Stimulated activated CD4-positive, alpha-beta T cell treated with anti-CD3 and anti-CD28 coated beads, Interleukin-15, amount 100 ng/mL, for 24 hours (primary cell): ENCODE measurements at places on chromosomes 4 and X.

- DNase-seq, result peak; percentile 3
Measured at GRCh38 chrX:108537005-108537404, 97.4 kb downstream of the COL4A5 start.

DNA sequence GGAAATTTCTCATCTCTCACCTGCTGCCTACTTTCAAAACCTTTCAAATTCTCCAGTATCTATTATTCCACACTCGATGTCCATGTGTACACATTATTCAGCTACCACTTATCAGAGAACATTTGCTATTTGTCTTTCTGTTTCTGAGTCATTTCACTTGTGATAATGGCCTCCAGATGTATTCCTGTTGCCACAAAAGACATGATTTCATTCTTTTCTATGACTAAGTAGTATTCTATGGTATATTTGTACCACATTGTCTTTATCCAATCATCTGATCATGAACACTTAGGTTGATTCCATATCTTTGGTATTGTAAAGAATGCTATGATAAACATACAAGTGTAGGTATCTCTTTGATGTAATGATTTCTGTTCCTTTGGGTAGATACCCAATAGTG lies 310.1 kb upstream of the SPOCK3 start:
- DNase-seq, result no peak

GRCh38 chr4:94813221-94813620 lies 55.5 kb downstream of the BMPR1B start:
- DNase-seq, result no peak

DNA sequence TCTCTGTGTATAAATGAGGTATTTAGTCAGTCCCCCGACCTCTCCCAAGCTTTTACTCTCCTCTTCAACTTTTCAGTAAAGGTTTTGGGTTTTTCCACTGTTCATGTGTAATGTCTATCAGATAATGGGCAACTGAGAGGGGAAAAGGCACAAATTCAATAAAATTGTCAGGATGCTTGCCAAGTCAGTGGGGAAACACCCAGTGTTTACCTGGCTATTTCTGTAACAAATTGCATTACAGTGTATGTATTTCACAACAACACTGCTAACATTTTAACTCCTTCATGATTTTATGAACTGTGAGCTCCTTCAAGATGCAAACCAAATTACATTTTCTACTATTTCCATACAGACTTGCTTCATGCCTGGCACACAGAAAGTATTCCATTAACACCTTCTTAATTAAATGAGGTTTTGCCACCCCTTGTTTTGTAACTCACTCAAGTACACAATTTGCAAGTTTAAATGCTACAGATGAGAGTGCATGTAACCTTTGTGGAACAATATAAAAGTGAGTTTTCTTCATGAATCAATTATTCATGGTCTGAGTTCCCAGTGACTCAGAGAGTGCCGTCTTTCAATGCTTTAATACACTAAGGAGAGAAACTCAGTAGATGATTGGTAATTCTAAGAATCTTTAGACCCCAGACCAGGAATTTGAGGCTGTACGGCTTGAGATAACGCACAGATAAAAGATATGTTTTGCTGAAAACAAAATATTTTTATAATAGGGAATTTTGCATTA lies 149.8 kb upstream of the TLL1 start:
- DNase-seq, result no peak

GRCh38 chr4:137705171-137705783 lies 173.0 kb upstream of the PCDH18 start:
- no peak for DNase-seq

- DNase-seq, result no peak
Measured at GRCh38 chrX:70478526-70479245, 34.1 kb downstream of the DLG3 start.

DNA sequence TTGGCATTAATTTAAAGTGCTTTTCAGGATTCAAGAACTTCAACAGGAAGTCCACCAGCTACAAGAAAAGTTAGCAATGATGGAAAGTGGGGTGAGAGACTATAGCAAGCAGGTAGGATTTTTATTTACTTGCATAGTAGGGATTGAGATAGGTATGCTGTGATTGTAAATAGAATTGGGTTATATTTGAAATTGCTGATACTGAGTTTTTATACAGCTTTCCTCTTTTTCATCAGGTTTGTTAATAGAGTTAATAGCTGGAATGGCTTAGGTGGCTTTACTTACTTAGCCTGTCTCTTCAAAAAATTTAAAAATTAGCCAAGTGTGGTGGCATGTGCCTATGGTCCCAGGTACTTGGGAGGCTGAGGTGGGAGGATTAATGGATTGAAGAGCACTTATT lies 10.9 kb downstream of the CEP135 start:
- no peak for DNase-seq

- no peak for DNase-seq
Measured at GRCh38 chrX:68287419-68287818, 145.9 kb downstream of the OPHN1 start.

GRCh38 chr4:22434895-22435294 lies 81.0 kb downstream of the ADGRA3 start:
- no peak for DNase-seq

DNA sequence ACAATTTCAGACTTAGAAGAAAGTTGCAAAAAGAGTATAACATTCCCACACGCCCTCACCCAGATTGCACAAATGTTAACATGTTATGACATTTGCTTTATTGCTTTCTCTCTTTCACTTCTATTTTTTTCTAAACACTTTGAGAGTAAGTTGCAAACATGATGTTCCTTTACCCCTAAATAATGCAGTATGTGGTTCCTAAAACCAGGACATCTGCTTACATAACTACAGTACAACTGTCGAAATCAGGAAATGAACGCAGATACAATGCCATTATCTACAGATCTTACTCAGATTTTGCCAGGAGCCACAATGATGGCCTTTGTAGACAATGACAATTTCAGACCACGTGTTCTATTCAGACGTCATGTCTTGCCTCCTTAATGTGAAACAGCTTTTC lies 22.4 kb downstream of the SH3TC1 start:
- DNase-seq, result no peak

DNA sequence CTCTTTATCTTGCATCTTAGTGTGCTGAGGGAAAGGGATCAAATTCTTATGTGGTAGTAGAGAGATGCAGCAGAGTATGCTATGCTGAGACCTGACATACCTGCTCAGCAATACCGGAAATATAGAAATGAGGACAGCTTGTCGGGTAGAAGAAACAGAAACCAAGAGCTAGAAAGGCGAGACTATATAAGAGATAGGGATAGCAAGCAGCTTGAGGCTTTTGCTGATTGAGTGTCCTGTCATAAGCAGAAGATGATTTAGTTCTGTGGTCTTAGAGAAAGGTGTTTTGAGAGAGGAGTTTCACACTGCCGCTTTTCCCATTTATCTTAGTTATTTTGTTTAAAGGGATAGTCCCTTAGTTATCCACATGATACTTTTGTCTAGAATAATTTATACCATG lies 31.7 kb downstream of the USP9X start:
- DNase-seq, result no peak

DNA sequence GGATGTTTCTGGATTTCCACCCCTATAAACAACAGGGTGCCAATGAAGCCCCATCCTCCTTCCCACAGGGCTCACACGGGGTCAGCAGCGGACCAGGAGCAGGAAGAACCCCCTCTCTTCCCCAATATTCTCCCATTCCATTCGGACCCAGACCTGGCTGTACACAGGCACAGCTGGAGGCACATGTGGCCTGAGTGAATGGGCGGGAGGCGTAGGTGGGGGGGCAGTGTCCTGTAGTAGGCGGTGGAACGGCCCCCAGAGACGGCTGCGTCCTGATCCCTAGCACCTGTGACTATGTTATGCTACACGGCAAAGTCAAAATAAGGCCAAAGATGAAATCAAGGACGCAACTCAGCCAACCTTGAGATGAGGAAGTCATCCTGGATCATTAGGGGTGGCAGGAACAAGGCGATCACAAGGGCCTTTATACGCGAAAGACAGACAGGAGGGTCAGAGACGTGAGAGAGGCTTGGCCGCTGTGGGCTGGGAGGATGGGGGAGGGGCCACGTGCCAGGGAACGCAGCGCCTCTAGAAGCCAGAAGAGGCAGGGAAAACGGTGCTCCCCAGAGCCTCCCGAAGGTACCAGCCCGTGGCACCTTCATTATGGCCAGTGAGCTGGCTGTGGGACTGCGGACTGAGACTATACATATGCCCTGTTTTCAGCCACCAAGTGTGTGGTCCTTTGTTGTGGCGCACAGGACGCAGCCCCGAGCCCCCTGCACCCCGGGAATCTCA lies 75.6 kb downstream of the WFS1 start:
- no peak for DNase-seq

- no peak for DNase-seq
Measured at GRCh38 chr4:175773566-175773965, 38.5 kb downstream of the GPM6A start.

GRCh38 chr4:105389167-105389566 lies 84.7 kb downstream of the PPA2 start:
- no peak for DNase-seq

- DNase-seq, result no peak
Measured at GRCh38 chrX:85928606-85929005, 118.8 kb downstream of the CHM start.

DNA sequence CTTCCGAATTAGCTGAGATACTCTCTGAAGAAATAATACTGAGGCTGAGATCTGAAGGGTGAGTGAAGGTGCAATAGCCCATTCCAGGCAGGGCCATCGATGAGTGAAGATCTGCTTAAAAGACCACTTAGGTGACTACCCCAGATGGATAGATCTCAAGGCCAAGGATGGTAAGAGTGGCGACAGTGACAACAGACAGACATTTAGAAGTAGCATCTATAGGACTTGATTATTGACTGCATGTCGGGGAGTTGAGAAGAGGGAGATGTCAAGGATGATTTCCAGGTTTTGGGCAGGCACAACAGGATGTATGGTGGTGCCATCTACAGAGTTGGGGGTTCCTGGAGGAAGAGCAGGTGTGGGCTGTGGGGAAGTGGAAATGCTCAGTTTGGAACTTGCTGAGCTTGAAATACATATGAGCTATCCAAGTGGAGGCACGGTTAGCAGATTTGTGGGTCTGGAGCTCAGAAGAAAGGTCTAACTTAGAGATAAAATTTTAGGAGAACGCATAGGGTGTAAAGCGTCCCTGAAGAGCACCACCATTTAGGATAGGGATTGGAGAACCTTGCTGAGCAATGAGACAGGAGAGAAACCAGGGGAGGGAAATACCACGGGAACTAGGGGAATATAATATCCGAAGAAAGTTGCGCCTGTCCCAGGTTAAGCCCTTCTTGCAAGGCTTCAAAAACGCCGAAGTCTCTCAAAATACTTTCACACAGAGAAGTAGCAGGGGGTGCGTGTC lies 688 bp downstream of the UFSP2 start:
- no peak for DNase-seq

GRCh38 chr4:109801895-109802319 lies at the start of gene CFI:
Gene CFI, minus strand, starts transcription at chr4:109801999. Its CDS starts 28 bp downstream, at chr4:109801971.
- no peak for DNase-seq

GRCh38 chr4:105894660-105895582 lies at the start of gene NPNT:
Gene NPNT, plus strand, starts transcription at chr4:105895471. Its CDS starts 182 bp downstream, at chr4:105895653.
- peak; percentile 2 for DNase-seq

GRCh38 chr4:28488021-28488420 lies 1627.4 kb downstream of the STIM2 start:
- no peak for DNase-seq

GRCh38 chrX:124401696-124402095 lies 55.3 kb downstream of the SH2D1A start:
- DNase-seq, result no peak

GRCh38 chrX:16239211-16239610 lies 71.9 kb downstream of the MAGEB17 start:
- peak; percentile 7 for DNase-seq

DNA sequence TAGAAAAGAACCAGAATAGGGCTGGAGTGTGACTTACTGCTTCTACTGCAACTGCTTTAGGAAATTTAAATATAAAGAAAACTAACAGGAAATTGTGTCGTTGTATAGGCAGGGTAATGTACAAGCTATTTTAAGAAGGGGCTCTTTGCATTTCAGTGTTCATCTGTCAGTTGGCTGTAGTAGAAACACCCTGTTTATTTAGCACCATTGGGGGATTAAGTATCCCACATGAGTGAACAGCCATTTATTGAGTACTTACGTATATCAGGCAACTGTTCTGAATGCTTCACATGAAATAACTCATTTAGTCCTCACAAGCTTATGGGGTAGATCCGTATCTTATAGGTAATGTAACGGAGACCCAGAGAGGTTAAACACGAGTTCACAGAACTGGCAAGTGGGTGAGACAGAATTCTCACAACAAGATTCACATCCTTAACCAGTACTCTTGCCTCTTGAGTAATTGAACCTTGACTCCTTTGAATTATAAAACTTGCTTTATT lies 23.9 kb downstream of the STIM2 start:
- no peak for DNase-seq

- no peak for DNase-seq
Measured at GRCh38 chr4:66964467-66964866, 580.8 kb downstream of the CENPC start.

DNA sequence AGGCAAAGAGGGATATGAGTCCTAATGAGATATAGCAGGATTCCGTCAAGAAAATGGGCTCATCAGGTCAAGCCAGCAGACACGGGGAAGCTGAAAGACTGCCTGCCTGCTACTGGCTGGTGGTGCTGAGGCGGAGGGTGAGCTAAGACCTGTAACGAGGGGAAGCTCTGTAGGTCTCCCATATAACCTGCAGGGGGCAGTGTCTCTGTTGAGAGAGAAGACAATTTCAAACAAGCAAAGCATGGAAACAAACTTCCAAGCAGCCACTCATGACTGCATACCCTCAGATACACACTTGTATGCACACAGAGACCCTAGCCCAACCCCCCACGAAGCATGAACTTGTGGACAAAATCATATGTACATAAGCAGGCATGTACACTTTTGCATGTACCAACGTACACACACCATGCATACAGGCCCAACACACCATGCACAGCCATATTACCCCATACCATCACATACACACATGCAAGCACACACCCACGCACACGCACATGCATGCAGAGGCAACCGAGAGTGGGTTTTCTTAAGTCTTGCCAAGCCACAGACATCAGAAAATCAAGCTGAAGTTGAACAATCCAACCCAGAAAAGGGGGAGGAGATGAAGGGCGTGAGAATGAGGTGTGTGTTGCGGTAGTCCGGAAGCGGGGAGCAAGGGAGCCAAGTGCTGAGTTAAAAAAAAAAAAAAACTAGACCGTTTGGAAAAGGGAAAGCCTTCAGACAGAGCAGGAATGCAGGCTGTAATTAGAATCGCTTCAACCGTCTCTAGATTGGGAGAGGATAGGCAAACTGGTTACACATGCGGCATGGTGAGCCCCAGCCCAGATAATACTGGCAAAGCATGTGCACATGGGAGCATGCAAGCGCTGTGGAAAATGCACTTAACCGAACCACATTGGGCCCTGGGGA lies 71.0 kb downstream of the PJA1 start:
- peak; percentile 33 for DNase-seq

GRCh38 chr4:80568891-80569290 lies 233.4 kb downstream of the CFAP299 start:
- no peak for DNase-seq

DNA sequence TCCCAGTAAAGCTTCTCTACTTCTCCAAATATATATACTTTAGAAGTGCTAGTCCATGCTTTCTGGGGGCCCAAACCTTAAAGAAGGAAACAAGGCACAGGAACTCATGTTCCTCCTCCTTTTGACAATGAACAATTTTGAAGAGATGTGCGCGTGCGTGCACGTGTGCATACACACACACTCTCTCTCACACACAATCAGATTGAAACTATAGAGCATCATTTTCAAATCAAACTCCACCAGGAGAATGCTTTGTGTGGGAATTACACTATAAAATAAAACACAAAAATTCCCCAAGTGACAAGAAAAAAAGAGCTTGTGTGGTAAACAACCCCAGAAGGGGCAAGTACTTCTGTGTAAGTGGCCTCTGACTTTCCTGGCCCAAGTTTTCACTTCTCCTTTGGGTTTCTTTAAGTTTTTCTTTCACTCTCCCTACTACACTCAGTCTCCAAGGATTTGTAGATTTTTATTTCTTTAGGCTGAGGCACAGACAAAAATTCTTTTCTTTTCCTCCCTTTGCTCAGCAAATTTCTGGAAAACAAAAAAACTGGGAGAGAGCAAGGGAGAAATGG lies 46.6 kb upstream of the SHISA3 start:
- DNase-seq, result no peak
